Thymus (tissue), 14 donors: ENCODE measurements at places on chromosomes 7 and 10.

DNA sequence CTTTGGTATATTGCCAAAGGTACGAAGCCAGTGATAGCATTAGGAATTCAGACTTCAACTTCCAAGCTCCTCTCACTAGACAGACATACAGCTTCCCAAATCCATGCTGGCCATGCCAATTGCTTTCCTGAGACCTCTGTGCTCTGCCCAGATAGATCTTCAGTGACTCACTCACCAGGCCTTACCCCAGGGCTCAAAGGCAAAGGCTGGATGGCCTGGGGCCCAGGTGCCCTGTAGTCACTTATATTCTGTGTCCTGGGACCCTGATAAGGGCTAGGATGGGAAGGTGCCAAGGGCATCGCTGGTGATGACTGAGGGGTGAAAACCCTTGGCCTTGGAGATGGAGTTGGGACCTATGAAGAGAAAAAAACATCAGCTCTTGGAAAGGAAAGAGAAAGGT is 27.7 kb downstream of the WNT8B start:
- peaks cover 55% of the 10 kb centered on the region for H3K36me3 ChIP-seq
- no peaks in the 10 kb centered on the region for H3K27me3 ChIP-seq
- H3K27ac ChIP-seq: no peak overlapping the region
- no peak overlapping the region for H3K4me3 ChIP-seq
- DNase-seq: no peak

DNA sequence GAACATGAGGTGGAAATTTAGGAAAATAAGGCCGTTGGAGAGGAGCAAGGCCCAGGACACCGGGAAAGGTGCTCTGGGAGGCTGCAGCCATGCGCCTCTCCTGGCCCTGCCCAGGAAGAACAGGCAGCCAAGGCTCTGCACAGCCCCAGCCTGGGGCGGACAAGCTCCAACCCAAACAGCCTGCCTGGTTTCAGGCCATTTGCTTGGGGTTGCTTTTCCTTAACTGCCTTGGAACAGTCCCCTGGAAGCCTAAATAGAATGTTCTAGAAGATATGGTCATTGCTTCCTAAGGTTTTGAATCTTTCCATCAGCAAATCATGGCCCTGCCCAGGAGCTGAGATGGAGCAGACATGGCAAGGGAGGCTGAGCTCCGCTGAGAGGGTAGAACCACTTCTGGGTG is 11.0 kb downstream of the VSTM4 start:
- H3K4me1 ChIP-seq: no peaks in the 10 kb centered on the region
- H3K27ac ChIP-seq: no peak overlapping the region

DNA sequence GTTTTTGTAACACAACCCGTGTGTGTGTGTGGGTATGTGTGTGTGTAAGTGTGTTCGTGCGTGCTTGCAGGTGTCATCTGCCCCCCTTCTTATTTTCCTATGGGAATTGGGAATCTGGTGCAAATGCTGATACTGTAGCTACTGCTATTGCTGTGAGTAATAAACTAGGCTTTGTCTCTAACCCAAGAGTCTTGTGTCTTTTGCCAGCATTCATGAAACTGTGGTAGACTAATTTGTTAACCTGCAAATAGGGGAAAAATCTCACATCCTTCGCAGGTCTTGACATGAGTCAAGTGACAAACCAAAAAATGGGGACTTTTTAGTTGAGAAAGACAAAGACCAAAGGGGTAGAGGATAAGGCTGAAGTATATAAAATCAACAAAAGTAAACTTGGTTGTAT is 57.9 kb upstream of the FAM133B start:
- H3K27ac ChIP-seq: no peak overlapping the region

- no peaks in the 10 kb centered on the region for H3K4me1 ChIP-seq
- no peak overlapping the region for H3K4me3 ChIP-seq
- H3K27ac ChIP-seq: no peak overlapping the region
- H3K36me3 ChIP-seq: no peaks in the 10 kb centered on the region
- H3K27me3 ChIP-seq: no peaks in the 10 kb centered on the region
Observed at GRCh38 chr7:90727412-90727811, 131.3 kb downstream of the CDK14 start.

DNA sequence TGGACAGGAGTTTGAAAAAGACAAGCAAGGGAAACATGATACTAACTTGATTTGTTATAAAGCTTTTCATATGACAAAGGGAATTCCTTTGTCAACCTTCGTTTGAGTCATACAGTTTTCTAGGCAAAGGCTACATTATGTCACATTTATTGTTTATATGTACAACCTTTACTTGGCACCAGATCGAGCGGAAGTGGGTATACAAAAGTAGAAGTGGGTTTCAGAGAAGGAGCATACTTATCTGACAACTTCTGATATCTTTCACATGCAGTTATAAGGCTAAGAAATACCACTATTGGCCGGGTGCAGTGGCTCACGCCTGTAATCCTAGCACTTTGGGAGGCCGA is 11.0 kb downstream of the STMP1 start:
- H3K27me3 ChIP-seq: no peaks in the 10 kb centered on the region
- H3K4me1 ChIP-seq: no peaks in the 10 kb centered on the region
- no peak overlapping the region for H3K4me3 ChIP-seq
- peaks cover 3% of the 10 kb centered on the region for H3K36me3 ChIP-seq
- DNase-seq: no peak
- no peak overlapping the region for H3K27ac ChIP-seq
